ENCODE measurements at places on chromosomes 3 and 15.

DNA sequence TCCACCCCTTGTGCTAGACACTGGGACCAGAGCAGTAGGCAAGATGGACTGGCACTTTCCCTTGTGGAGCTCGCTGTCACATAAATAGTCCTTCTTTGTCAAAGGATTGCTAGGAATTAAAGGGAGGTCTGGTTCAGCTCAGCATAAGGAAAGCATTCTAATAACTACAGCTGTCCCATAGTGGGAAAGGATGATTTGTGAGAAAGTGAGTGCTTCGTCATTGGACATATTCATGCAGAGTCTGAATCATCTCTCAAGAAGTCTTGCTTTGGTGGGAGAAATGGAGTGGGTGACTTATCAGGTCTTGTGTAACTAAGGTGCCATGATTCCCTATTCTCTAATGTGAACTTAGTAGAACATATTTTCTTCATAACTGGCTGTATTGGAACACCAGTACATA, 14.7 kb downstream of the PPARG start:
- DNase-seq = peak; percentile 94

DNA sequence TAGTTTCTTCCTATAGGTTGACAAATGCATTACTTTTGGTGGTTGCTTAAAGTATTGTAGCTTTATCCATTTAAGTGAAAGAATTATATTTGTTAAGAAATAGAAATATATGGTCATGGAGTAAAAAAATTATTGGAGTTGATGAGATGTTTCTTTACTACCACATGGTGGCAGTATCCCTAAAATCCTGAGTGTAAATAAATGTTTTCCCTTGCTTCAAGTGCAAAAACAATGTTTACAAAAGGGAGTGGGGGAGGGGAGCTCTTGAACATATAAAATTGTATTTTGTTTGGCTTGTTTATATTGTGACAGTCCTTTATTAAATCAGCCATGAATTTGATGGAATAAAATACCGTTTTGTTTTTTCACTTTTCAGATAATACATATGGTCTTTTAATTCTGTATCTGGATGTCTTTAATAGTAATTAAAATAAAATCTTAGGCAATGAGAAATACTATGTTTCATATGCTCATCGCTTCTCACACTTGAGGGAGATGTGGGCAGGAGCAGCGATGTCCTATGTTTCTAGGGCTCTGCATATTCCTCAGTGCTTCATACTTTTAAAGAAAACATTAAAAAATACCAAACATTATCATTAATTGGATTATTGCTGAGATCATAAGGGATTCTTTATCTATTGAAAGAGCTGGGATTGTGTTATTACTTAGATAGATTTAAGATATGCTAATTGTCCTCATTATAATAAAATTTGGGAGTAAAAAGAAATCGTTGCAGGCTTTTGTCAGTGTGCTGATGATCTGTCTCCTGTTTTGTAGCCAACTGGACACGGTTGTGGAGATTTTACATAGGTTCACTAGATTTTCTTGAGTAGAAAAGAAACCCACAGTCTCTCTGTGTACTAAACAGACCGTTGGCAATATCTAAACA, 349.7 kb downstream of the TUSC7 start:
- DNase-seq = peak; percentile 31

DNA sequence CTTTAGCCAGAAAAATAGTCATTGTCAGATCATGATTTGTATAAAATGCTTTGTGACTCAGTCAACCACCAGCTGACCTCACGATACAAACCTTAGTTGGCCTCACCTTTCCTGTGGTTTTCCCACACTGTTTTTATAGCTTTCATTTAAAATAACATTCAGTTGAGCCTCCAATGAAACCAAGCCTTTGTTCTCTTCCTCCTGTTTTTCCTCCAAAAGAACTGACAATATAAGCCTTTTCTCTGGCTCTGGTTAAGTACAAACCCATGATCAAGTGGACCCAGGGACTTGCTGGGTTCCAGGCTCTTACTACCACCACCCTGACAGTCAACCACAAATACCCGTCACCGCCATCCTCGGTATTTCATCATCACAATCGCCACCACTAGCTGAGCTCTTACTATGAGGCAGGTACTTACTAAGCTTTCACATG, 81.7 kb downstream of the TAMM41 start:
- DNase-seq = peak; percentile 75

DNA sequence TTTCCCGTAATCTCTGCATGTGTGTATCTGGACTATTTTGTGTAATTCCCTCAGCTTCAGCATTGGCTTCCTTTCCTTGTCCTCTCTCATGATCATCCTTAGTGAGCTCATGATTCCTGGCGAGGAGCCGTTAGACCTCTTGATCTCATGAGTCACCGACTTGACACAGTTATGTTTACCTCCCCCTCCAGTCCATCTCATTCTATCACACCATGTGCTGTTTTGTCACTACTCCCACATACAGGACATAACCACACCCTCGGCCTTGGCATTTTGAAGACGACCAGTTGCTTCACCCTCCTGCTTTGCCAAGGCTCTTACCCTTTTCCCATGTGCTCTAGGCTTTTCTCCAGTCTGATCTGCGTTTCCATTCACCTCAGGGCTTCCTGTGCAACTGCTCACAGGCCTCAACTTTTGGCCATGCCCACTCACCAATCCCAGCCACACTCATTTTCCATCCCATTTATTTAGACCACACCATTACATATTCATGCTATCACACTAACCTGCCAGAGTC, 41.5 kb downstream of the CP start:
- DNase-seq = peak; percentile 98

GRCh38 chr3:37291275-37291700, 116.9 kb upstream of the LRRFIP2 start:
- DNase-seq = peak; percentile 81

DNA sequence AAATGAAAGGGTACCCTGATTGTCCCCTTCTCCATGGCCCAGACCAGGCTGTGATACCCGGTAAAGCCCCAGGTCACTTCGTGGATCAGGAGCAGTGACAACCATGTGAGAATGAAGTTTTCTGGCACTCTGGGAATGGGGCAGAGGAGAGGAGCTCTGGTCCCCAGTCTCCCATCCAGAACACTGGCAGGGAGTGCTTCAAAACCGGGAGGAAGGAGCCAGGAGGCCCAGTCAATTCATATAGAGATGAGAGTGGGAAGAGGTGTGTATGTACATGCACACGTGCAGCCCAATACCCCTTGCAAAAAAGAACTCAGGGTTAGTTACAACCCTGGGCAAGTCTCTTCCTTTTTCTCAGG, 101.4 kb upstream of the TLE3 start:
- DNase-seq = no peak

- peak; percentile 79 for DNase-seq
Observed at GRCh38 chr15:73686781-73687256, 2.6 kb downstream of the CD276 start.

DNA sequence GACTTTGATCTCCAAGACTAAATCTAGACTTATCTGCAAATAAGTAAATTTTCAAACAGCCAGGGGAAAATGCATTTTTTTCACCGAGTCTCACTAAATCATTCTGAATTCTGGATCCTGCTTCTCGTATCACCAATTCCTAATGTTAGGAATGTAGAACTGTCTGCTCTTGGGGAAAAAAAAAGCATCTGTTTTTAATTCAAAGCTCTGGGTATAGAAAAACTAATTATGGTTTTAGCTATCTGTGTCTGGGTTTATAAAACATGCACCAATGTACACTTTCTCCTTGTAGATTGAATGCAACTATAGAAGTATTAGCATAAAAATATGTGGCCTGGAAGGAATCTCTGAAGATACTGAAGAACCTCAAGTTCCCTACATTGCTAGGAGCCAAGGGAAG, 4.8 kb upstream of the CDAN1 start:
- DNase-seq = peak; percentile 62

DNA sequence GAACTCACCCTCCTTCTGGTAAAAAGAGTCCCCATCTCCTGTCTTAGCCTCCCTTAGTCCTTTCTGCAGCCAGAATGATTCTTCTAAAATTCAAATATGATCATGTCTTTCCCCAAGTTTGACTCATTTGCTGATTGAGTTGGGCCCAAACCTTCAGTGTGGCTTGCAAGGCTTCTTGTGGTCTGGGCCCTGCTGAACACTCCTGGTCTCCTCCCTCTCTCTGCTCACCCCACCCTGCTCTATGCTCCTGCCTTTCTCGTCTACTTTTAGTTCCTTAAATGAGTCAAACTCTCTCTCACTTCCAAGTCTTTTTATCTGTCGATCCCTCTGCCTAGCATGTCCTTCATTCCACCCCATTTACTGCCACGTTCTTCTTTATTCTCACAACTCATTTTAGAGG, 72.6 kb downstream of the CCR1 start:
- DNase-seq = no peak

GRCh38 chr3:193711964-193712598, 119.1 kb downstream of the OPA1 start:
- DNase-seq = no peak

GRCh38 chr3:177778633-177779032, 581.4 kb upstream of the TBL1XR1 start:
- DNase-seq = no peak

- no peak for DNase-seq
Observed at GRCh38 chr3:31536497-31536896, 3.8 kb downstream of the STT3B start.

DNA sequence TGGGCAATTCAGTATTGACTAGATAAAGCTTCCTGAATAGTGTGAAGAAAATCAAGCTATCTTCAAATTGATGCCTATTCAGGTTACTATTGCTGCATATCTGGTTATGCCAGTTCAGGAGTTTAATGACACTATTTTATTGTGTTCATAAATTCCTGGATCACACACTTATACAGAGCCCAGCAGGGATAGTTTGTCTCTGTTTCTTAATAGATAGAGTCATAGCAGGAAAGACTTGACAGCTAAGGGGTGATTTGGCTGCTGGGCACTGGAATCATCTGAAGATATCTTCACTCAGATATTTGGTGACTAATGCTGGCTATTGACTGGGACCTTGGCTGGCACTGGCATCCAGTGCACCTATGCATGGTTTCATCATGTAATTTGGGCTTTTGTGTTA, 187.8 kb downstream of the PYDC2 start:
- DNase-seq = no peak

GRCh38 chr3:123167686-123168085, 34.1 kb upstream of the SEC22A start:
- no peak for DNase-seq

DNA sequence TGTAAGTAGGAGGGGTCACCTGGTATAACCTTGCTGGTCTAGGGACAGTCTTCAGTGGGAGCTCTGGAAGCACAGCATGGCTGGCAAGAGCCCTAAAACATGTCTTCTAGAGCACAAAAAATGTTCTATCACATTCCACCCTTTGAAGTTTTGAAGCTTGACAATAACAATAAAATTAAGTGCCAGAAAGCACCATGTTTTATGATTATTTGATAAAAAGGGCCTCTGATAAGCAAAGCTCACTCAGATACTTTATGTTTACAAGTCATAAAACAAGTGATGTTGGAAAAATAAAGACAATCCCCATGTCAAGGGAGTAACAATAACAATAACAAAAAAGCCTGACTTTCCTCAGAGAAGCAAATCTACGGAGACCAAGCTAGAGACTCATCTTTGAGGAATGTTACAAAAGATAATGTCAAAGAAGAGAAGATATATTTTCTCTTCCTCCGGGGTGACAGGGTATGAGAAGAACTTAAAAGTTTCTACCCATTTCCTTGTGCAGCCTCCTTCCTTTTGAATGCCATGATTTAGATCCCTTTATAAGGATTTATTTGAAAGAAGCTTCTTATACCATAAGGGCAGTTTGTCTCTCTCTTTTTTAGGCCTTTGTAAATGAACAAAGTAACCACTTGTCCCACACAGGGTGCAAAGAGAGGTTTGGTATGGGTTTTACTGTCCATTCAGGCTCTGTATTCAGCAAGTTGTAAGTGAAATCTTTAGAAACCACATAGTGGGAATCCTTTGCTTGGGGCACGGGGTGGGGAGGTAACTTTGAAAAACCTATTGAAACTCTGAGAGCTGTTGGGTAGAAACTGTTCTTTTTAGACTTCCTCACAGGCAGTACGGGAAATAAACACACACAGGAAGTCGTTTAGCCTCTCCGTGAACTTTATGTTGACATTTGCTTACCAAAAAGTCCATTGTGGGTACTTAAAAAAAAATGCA, 109.6 kb upstream of the RBMS3 start:
- peak; percentile 47 for DNase-seq

- DNase-seq = peak; percentile 94
Observed at GRCh38 chr15:59294574-59295260, 78.0 kb downstream of the MYO1E start.

GRCh38 chr3:69560818-69561217, 174.9 kb upstream of the FRMD4B start:
- DNase-seq = no peak

GRCh38 chr3:189117087-189117486, 54.7 kb upstream of the TPRG1 start:
- no peak for DNase-seq

DNA sequence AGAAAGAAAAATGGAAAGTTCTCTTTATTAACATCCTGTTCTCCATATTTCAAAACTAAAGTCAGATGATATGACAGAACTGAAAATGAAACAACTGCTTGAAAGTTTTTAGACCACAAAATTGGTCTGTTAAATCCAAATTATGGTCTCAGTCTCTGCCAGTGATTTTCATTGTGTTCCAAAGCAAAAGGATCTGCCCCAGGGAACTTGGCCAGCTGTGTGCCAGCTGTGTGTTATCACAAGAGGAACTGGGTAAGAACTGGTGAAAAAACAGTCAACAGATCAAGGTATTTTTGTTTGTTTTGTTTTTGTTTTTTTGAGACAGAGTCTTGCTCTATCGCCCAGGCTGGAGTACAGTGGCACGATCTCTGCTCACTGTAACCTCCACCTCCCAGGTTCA, 323.3 kb downstream of the CTNNB1 start:
- no peak for DNase-seq

DNA sequence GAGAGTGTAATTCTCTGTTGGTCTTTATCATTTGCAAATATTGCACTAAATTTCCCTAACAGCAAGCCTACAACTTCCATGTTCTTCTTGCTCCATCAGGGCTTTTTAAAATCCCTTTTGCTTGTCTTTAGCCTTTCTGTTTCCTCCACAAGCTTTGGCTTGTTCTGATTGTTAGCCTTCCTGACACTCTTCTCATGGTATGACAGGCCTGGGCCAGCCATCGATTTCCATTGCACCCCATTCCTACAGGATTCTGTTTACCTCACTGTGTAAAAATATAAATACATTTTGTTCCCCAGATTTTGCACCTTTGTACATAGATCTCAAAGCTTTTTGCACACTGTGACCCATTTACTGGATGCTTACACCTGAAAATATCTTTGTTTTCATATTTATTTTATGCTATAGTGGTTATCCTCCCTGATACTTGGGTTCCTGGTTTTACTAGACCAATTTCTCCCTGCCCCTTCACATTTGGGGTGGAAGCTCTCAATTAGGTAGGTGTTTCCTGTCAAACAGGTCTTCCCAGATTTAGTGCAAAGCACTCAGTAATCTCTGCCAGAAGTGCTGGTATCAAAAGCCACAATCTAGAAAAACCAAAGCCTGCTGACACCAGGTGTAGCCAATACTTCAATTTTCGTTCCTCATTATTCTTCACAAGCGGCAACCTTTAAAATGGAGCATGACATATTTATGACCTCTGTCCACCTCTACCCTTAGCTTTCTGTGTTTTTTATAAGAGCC, 57.9 kb upstream of the PPP2R3A start:
- no peak for DNase-seq

GRCh38 chr3:139755551-139755950, 77.8 kb upstream of the NMNAT3 start:
- DNase-seq = no peak

Measured in fibroblast of upper back skin (primary cell).